ENCODE measurements at places on chromosomes 13 and 19.
A peak's percentile ranks its signal among the peaks of the same experiment; 100 is the strongest.

GRCh38 chr13:102561933-102562332 is 34.9 kb upstream of the TPP2 start:
- DNase-seq, result no peak

GRCh38 chr19:47680858-47681332 is 32.3 kb upstream of the EHD2 start:
- no peak for DNase-seq

GRCh38 chr13:22883956-22884355 is 296.8 kb upstream of the SGCG start:
- DNase-seq, result no peak

DNA sequence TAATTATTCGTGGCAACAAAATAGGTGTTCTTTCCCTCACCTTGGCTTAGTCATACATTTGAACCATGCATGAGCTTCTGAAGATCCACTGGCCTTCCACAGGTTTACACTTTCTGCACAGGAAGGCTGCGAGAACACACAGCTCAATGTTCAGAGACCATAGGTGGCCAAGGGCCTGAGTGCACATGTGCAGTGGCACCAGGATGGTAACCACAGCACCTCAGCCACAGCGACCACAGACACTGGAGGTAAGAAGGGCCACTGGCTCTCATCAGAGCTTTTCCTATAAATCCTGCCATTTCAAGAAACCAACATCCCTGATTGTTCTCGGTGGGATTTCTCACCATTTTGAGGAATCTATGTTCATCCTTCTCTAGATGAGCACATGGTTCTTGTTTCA is 1.6 kb downstream of the DCLK1 start:
- no peak for DNase-seq

DNA sequence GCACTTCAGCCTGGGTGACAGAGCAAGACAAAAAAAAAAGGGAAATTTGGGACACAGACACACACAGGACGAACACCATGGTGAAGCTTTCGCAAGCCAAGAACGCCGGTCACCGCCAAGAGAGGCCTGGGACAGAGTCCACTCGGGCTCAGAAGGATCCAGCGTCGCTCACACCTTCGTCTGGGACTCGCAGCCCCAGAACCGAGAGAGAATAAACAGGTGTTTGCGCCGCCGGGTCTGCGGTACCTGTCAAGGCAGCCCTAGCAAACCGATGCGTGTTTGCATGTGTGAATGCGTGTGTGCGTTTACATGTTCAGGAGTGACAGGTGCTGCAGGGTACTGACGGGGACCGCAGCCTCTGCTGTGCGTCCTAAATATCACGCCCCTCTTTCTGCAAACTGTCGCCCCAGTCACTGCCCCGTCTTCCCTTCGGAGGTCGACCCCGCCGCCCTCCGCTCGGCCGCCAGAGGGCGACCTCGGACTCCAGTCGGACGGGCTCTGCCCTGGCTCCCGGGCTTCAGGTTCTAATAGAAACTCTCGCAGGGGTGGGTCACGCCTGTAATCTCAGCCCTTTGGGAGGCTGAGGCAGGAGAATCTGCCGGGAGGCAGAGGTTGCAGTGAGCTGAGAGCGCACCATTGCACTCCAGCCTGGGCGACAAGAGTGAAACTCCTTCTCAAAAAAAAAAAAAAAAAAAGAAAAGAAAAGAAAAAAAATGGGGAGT is 11.8 kb upstream of the CSNK1G2 start:
- DNase-seq, result peak; percentile 85

DNA sequence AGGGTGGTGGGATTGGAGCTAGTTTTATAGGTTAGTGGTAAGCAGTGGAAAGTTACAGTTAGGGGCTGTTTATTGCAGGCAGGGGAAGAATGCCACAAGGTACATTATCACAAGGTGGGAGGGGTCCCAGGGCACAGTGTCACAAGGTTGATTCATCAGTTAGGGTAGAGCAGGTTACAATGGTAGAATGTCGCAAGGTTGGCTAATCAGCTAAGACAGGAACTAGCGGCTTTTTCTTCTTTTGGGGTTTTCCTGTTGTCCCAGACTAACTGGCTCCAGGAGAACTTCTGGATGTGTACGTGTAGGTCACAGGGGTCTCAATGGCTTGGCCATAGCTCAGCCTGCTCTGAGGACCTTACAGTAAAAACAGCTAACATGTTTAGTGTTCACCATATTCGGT is 1221.1 kb downstream of the SLITRK1 start:
- DNase-seq, result peak; percentile 16
